ENCODE measurements at places on chromosomes 5 and 9. TPM values are rescaled to one million over a fixed set of nuclear protein-coding genes. Genes with fewer than 3 reads are reported as not detected.

GRCh38 chr9:34362614-34363214 lies 14.0 kb downstream of the MYORG start:
- DNase-seq, result no peak

DNA sequence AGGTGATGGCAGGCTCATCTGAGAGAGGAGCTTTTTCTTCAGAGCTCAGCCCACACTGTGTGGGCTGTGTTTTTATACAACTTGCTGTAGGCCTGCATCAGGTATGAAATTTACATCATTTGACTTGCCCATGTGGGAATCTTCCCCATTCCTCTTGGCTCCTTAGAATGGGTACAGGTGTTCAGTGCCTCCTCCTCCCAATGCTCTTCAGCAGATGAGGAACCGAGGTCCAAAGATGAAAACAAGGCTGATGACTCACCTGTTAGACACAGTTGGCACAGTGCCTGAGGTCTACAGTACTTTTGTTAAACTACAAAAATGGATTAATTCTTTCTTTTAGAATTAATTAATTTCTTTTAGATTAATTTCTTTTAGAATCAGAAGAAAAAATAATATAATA lies 20.8 kb downstream of the PAPPA start:
- no peak for DNase-seq

GRCh38 chr9:132040246-132040645 lies 39.4 kb downstream of the MED27 start:
- no peak for DNase-seq

DNA sequence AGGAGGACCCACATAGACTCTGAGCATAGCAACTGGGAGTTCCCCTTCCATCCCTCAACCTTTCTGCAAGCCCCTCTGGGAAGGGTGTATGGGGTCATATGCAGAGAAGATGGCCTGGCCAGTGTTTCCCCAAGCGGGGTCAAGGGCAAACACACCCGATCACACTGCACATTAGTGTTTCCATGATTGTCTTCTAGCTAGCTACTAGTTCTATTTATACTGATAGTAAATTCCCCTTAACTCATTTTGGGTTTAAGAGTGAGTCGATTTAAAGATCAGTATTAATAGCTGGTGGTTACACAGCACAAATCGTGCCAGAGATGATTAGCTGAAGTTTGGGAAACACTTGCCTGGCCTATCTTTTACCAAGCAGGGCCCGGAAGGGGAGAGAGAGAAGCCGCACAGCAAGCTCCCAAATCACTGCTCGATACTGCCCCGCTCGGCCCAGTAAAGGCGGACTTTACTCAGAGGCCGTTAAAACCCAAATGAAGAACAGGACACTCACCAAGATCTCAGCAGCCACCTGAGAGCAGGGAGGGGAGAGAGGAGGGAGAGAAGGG lies 29.4 kb upstream of the TNIP1 start:
- no peak for DNase-seq

- no peak for DNase-seq
These were observed 10.8 kb downstream of the S1PR3 start for GRCh38 chr9:89001917-89002540.

GRCh38 chr9:110104261-110104809 lies 103.6 kb downstream of the C9orf152 start:
- no peak for DNase-seq

DNA sequence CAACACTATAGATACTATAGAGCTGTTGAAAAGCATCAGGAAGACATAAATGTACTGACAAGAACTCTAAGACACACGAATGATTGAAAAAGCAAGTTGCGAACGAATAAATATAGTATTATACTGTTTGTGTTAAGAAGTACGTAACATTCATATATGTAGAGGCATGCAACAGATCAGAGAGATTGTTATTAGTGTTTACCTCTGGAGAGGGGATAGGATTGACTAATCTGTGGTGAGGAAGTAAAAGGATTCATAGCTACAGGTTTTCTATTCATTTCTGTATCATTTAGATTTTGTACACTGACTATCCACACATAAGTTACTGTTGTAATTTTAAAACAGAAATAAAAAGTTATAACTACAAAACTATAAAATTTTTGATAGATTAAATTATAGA lies 147.6 kb upstream of the SV2C start:
- DNase-seq, result no peak

GRCh38 chr5:149206524-149207141 lies 65.0 kb upstream of the AFAP1L1 start:
- no peak for DNase-seq

GRCh38 chr9:13731637-13732036 lies 452.1 kb upstream of the MPDZ start:
- no peak for DNase-seq

GRCh38 chr9:90547896-90548295 lies 94.7 kb downstream of the DIRAS2 start:
- no peak for DNase-seq

DNA sequence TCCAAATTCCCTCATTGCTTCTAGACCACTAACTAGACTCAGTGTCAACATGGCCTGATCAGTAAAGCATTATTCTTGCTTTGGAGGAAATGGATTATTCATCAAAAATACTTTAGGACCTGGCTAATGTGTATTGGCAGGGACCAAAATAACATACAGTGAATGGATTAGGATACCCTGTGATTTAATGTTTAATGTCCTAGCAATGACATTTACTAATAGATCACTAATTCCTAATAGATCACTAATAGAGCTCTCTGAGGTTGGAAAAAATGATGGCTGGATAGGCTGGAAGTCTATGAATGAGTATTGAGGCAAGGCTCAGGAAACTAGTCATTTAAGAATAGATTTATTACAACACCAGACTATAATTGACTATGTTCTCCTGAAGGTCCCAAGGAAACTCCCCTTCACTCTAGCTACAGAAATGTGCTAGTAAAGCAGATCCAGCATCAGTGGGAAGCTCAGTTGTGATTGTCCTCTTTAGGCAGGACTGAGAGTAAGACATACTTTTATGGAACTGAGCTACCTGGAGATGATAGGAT lies 46.1 kb upstream of the CHSY3 start:
- DNase-seq, result no peak

GRCh38 chr5:86679529-86679928 lies 61.8 kb downstream of the COX7C start:
- peak; percentile 22 for DNase-seq

DNA sequence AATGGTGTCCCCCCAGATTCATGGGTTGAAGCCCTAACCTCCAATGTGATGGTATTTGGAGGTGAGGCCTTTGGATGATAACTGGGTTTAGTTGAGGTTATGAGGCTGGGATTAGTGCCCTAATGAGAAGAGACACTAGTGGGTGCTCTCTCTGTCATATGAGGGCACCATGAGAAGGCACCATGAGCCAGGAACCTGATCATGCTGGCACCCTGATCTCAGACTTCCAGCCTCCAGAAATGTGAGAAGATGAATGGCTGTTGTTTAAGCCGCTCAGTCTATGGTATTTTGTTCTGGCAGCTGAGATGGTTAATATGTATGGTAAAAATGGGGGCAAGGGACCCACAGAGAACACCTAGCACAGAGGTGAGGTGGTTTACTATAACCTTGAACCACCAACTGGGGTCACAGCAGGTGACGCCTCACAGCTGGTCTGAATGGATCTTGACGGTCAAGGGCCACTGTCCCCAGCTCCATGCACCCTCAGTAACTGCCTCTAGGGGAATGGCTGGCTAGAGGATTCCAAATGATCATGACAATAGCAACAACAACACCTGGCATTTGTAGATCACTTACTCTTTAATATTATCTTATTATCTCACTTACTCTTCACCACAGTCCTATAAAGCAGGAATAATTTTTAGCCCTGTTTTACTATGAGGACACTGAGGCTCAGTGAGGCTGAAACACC lies 57.1 kb downstream of the FOXI1 start:
- no peak for DNase-seq

DNA sequence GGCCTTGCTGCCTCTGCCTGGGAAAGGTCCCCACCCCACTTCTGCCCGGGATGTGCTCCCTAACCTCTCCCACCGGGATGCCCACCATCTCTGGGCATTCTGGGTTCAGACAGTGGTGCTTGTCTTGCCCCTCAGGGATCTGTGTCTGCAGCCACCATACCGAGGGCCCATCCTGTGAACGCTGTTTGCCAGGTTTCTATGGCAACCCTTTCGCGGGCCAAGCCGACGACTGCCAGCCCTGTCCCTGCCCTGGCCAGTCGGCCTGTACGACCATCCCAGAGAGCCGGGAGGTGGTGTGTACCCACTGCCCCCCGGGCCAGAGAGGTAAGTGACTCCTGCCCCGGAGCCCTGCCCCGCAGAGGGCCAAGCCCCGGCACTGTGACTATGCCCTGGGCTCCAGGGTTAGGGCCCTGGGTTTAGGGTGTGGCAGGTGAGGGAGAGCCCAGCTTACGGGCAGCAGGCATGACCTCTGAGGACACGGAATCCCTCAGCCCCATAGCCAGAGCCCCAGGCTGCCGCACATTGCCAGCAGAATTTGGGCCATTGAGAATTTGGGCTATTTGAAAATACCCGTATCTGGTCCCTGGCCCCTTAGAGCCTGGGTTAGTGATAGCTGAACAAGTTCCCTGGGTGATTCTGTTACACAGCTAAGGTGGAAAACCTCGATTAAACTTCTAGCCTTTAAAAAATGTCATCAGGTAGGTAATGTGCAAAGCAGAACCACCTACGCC lies 35.3 kb upstream of the AIF1L start:
- DNase-seq, result no peak

- DNase-seq, result no peak
These were observed 38.3 kb upstream of the ZFYVE16 start for GRCh38 chr5:80369521-80369920.

- DNase-seq, result no peak
These were observed 49.5 kb upstream of the SARDH start for GRCh38 chr9:133787754-133788025.

GRCh38 chr9:98501819-98502218 lies 206.9 kb downstream of the GABBR2 start:
- DNase-seq, result no peak

- DNase-seq, result no peak
These were observed 1.1 kb upstream of the SV2C start for GRCh38 chr5:76081811-76082771.

DNA sequence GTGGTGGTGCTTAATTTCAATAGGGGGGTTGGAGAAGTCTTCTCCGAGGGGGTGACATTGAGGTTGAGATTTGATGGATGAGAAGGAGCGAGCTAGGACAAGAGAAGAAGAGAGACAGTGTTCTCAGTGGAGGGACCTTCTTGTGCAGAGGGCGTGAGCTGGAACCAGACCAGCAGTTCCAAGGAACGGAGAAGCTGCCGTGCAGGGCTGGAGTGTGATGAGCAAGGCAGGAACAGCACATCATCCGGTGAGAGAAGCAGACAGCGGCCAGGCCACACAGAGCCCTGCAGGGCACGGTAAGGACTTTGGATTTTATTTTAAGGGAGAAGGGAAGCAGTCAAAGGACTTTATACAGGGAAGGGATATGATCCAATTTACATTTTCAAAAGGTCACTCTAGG lies 206.9 kb downstream of the MELK start:
- no peak for DNase-seq

DNA sequence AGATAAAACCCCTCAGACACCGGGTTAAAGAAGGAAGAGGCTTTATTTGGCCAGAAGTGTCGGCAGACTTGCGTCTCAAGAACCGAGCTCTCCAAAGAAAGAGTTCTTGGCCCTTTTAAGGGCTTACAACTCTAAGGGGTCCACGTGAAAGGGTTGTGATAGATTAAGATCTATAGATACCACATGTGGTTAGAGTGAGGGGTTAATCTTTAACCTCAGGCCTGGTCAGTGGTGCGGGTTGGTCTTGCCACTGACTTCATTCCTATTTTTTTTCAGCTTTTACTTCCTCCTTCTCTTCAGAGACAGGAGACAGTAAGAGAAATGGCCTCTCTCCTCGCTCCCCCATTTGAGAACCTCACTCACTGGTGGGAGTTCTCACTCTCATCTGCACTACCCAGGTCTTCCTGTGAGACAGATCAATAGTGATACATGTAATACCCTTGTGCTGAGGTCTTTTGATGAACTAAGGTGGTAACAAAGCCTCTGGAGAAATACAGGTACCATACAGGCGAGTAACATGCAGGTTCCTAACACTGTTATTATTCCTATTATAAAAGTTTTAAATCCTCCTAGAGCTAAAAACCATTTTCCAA lies 52.4 kb upstream of the COX7C start:
- no peak for DNase-seq

DNA sequence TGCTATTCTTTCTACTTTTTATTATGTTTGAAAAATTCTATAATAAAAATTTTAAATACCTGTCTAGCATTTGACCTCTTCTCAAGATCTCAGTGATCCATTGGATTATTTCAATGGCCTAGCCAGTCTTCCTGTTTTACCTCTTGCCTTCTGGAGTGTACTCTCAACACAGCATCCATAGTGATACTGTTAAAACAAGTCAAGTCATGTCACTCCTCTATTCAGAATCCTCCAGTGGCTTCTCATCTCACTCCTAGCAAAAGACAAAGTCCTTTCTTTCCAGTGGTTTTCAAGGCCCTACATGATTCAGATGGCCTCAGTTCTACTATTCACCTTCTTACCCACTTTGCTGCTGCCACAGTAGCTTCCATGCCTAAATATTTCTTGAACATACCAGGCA lies 1.8 kb downstream of the MARVELD2 start:
- DNase-seq, result no peak

DNA sequence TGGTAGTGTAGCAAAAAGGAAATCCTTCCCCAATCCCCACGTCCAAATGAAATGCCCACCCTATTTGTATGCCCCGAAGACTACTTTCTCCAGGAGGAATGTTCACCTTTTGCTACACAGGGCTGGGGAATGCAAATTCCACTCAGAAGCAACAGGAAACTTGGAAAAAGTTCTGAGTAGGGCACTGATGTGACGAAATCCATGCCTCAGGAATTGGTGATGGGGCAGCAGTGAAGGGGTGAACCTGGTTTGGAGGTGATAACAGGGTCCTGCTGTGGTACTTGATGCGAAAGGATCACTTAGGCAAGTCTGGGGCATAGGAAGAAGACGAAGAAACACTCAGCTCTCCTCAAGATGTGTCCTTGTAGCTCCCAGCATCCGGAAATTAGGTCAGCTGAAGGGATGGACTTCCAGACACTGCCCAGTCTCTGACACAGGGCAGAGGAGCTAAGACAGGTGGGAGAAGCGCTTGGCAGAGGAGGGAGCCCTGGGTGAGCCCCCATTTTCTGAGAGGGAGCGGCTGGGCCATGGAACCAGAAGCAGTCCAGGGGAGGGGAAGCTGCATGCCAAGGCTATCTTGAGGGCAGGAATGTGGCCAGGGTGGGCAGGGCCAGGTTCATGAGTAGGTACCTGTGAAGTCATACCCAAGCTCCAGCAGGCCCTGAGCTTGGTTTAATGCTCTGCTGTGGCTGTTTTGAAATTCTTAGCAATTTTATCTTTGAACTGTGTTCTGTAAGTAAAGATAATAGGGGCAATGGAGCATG lies 22.2 kb upstream of the MVB12B start:
- DNase-seq, result no peak

The PTGR1 gene
- 331 TPM for polyA plus RNA-seq

The TOPORS gene
- polyA plus RNA-seq, result 30.5 TPM

The GPRIN1 gene
- polyA plus RNA-seq, result 2.3 TPM

The LCN9 gene
- not detected for polyA plus RNA-seq

The IFNB1 gene
- polyA plus RNA-seq, result not detected

The PSAT1 gene
- 79.6 TPM for polyA plus RNA-seq

The GLRA1 gene
- polyA plus RNA-seq, result not detected

The WWC1 gene
- 104 TPM for polyA plus RNA-seq

The PAPPA gene
- polyA plus RNA-seq, result 2.9 TPM
